ENCODE measurements at places on chromosomes 16 and 17.

DNA sequence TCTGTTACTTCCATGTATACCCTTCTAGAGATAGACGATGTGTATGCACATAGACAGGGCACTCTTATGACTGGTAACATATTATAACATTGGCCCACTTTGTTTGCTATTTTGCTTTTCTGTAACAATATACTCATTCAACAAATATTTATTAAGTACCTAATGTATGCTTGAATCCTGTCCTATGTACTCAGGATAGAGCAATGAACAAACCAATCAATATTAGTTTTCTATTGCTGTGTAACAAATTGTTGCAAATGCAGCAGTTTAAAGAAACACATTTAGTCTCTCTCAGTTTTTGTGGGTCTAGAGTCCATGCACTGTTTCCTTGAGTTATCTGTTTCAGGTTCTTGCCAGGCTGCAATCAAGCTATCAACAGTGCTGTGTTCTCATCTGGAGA is 29.7 kb upstream of the TENT4B start:
- no peak for DNase-seq

DNA sequence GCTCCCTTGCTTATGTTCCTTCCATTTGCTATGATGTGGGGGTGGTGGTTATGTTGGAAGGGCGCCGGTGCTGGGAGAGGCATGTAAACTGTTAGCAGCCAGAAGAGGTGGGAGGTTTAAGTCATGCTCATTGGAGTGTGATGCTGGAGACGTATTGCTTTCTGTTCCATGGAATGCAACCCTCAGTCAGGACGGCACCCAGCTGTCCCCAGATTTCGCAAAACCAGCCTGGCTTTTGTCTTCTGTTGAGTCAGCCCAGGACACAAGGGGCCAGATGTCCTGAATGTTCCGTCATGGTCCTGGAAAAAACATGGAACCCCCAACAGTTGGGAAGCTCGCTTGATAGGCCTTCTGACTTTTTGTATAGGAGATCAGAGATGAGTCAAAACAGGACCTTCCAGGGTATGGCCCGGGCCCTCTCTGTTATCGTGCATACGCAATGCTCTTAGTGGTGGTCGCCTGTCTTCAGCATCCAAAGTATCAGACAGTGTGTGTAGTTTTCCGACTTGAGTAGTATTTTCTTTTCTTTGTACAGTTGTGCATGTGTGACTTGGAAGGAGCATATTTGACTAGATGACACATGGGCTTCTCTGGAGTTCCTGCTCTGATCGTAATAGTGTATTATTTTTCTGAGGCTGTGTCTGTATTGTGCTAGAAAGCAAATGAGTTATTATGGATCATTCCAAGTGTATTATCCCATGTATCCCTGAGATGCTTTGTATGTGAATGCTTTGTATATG is 201.9 kb downstream of the SNX29 start:
- DNase-seq: no peak

DNA sequence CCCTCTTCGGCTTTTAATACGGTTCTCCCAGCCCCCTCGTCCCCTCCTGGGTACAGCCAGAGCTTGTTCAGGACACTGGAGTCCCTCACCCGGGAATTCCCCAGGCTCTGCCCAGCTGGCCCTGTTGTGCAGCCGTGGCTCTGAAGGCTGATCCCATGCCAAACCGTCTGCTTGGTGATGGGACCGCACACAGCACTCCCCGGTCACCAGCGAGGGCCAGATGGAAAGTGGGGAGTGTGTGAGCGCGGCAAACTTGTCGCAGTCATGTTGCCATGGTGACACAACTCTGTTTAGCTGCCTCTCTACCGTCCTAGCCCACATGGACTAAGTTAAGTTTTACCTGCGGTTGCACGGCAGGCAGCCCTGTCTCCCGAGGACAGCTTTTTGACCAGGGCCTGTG is 107.9 kb downstream of the RAP1GAP2 start:
- no peak for DNase-seq

DNA sequence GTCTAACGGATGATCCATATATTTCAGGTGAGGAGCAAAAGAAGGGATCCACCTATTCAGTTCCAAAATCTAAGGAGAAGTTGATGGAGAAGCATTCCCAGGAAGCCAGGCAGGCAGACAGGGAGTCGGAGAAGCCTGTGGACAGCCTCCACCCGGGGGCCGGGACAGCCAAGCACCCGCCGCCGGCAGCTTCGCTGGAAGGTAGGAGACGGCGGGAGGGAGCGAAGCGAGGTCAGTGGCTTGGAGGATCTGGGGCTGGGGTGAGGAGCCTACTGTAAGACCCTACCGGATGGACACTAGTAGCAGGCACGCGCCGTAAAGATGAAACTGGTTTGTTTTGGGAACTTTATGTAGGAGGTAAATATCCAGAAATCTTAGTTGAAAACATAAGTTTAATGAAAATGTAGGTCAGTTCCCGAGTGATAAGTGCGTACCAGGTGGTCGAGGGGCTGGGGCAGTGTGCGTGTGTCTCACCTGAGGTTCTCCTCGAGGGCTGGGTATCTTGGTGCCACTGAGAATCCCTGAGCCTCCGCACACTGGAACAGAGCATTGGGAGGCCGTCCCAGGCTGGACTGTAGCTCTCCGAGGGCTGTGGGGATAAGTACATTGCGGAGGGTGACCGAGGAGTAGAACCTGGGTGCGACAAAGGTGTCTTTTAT is 714 bp downstream of the SPATA33 start:
- no peak for DNase-seq

DNA sequence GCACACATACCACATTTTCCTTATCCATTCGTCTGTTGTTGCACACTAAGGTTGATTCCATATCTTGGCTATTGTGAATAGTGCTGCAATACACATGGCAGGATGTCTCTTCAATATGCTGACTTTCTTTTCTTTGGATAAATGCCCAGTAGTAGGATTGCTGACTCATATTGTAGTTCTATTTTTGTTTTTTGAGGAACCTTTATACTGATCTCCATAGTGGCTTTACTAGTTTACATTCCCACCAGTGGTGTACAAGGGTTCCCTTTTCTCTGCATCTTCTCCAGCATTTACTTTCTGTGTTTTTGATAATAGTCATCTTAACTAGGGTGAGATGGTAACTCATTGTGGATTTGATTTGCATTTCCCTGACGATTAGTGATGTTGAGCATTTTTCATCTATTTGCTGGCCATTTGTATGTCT is 118.1 kb downstream of the STXBP4 start:
- DNase-seq: peak; percentile 26

- DNase-seq: no peak
These were observed 35.1 kb upstream of the CREBBP start for GRCh38 chr16:3915426-3916260.

GRCh38 chr16:7746941-7747340 is 414.3 kb downstream of the RBFOX1 start:
- no peak for DNase-seq

DNA sequence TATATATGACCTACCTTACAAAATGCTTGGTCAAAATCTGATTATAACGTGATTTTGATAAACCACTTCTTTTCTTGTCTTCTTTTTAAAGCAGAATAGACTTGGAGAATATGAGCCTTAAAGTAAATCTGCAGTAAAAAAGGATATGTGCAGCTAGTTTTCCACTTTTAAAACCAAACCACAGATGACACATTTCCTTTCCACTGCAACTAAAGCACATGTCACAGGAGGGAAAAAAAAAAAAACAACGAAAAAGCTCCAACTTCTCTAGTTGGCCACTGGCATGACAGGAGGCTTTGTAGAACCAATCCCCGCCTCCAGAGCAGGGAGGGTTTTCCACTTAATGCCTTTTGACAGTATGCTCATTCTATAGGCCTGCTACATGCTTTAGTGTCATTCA is at the start of gene EVI2A:
Gene EVI2A, minus strand, starts transcription at position 142 of the 400 bp plus-strand sequence. CDS start 2,609 bp downstream, outside the sequence.
- DNase-seq: no peak

All from hematopoietic multipotent progenitor cell treated with erythropoietin and hydrocortisone succinate and interleukin-3 and kit ligand, for 15 days (in vitro differentiated cells).